CD4-positive, CD25-positive, alpha-beta regulatory T cell (primary cell): ENCODE measurements at places on chromosomes 1 and 21.

DNA sequence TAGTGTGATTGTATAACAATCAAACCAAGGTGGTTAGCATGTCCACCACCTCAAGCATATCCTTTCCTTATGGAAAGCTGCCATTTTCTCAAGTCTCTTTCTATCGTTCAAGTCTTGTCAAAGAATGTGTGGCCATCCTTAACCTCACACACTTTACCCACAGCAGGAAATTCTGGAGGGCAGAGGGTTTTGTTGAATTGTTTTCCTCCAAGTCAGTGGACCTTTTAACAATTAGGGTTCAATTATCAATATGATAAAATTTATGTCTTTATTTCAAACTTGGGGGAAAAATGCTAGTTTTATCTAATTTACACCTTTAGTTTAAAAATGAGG is 14.2 kb upstream of the PTPRC start:
- DNase-seq, result no peak

DNA sequence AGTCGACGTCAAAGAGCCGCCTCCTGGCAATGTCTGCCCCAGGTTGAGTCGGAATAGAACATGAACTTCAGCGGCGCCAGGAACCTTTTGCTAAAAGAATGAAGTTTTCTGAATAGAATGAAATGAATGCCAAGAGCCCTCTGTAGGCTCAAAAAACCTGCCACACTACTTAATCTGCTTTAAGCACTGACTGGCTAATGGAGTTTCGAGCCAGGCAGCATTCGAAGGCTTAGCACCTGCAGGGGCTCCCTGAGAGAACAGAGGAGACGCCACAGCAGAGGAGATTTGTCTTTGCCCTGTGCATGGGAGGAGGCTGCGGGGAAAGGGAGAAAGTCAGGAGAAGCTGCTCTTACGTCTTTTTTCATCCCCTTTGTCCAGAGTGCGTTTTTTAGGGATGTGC is 641.7 kb downstream of the AJAP1 start:
- DNase-seq, result no peak

- DNase-seq, result peak; percentile 78
Measured at GRCh38 chr1:110880708-110881374, 7.9 kb downstream of the CD53 start.

GRCh38 chr1:228456252-228457016 is 30.7 kb upstream of the RNF187 start:
- DNase-seq, result no peak

DNA sequence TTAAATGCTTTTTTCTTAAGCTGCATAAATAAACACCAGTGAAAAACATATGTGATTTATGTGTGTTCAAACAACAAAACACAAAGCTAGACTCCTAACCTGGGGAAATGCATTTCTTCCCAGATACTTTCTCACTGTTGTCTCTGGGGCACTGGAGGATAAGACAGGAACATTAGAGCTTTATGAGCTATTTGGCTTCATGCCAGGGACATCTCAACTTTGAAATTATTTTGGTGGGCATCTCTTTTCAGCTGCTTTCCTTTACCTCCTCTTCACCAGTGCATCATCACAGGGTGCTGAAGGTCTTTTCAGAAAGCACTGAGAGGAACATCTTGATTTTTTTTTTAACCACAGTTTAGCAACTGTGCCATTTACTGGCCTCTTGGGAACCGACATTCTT is 212.9 kb downstream of the DNM3 start:
- no peak for DNase-seq

DNA sequence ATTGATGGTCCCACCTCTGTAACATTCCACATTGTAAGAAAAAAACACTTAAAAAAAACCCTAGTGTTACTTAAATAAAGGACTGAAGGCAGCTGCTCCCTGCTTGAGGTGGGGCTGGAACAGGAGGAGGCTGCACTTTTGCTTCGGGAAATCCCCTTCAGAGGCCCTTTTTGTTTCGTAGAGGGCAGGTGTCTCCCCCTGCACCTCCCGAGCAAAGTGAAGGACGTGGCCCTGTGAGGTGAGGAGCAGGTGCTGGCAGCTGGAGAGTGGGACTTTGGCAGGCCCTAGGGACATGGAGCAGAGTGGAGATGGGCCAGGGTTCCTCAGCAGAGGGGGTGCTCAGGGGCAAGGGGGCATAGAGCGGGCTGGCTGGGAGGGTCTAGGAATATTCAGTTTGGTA is 33.4 kb upstream of the WNT4 start:
- DNase-seq, result peak; percentile 14

DNA sequence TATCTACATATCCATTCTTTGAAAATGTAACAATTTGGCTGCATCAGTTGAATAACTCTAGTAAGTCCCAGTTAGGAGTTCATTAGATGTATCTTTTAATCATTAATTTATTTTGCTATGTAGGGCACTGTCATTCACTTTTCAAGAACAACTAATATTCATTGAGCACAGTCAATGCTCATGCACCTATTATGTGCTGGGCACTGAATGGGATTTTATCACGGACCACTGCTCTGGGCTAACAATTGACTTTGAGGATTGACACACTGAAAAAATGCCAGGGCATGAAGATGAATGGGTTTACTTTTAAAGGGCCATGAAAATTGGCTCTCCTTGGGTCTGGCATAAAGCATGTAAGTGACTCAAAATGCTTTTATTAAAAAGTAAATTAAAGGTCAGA is 375.2 kb downstream of the PLPP3 start:
- no peak for DNase-seq

- DNase-seq, result no peak
Measured at GRCh38 chr1:171355727-171356126, 41.7 kb downstream of the FMO4 start.

GRCh38 chr1:179810367-179810715 is 67.2 kb downstream of the FAM163A start:
- DNase-seq, result no peak
